ENCODE measurements at places on chromosomes 12 and 14. TPM values are rescaled to one million over a fixed set of nuclear protein-coding genes. Genes with fewer than 3 reads are reported as not detected.

The RHEBL1 gene
- 13.3 TPM for total RNA-seq

The FIGNL2 gene
- total RNA-seq: 0.27 TPM

The TOMM20L gene
- total RNA-seq: not detected

The ADAM20 gene
- 0.23 TPM for total RNA-seq

The PRH2 gene
- not detected for total RNA-seq

The B3GNT4 gene
- 2.0 TPM for total RNA-seq

DNA sequence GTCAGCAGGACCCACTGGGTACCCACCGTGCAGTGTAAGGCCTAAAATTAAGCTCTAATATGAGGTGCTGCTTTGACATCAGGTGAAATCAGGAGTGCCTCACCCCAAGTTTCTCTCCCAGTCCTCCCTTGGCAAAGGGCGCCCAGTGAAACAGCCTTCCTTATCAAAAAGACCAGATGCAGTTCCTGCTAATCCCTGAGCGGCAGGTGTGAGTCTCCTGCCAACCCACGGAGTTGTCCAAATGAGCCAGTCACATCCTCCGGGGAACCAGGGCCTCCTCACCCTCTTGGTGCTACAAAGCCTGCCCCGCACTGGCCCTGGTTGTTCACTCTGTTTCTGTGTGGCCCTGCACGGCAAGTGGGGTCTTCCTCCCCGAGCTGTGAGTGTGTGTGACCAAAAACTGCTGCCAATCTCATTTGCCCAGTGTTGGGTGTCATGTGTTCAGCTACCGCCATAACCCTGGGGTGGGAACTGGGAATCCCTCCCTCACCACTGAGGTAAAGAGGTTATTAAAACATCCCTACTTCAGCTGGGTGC lies 20.2 kb upstream of the P2RX4 start:
- no peak for DNase-seq

DNA sequence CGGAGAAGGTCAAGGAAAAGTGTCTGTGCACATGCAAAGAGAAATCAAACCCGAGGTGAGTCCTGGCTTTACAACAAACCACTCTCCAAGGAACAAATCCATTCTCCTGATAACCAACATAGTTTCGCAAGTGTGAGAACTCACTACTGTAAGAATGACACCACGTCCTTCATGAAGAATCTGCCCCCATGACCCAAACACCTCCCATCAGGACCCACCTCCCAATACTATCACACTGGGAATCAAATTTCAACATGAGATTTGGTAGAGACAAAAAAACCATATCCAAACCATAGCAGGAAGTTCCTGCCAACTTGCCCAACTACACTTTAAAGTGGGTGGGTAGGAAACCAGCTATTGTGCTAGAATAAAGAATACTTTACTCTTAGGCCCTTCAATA lies 2.4 kb upstream of the ERC1 start:
- no peak for DNase-seq

GRCh38 chr14:68219407-68219806 lies 399.8 kb downstream of the RAD51B start:
- DNase-seq: no peak

DNA sequence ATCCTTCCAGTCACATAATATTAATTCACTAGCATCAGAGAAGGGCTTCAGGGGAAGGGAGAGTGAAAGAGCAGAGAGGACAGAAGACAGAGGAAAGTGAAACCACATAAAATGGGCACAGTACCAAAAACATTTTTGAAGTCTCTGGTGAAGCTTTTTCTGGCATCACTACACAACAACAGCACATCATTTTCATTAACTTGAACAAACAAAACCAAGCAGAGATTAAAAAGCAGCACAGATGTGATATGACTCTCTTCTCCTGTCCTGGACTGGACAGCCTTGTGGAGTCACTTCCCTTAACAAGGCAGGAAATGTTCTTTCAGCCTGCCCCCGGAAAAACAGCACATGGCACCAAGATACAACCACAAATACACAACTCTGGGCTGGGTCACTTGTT lies 112.0 kb downstream of the TSPAN8 start:
- DNase-seq: no peak

- peak; percentile 62 for DNase-seq
Observed at GRCh38 chr12:132561427-132562156, 48.8 kb downstream of the LRCOL1 start.

GRCh38 chr14:59349258-59349701 lies 115.9 kb downstream of the GPR135 start:
- DNase-seq: no peak

Measured in activated CD4-positive, alpha-beta T cell treated with anti-CD3 and anti-CD28 coated beads for 36 hours (primary cell).